ENCODE measurements at places on chromosomes 16 and 17.

DNA sequence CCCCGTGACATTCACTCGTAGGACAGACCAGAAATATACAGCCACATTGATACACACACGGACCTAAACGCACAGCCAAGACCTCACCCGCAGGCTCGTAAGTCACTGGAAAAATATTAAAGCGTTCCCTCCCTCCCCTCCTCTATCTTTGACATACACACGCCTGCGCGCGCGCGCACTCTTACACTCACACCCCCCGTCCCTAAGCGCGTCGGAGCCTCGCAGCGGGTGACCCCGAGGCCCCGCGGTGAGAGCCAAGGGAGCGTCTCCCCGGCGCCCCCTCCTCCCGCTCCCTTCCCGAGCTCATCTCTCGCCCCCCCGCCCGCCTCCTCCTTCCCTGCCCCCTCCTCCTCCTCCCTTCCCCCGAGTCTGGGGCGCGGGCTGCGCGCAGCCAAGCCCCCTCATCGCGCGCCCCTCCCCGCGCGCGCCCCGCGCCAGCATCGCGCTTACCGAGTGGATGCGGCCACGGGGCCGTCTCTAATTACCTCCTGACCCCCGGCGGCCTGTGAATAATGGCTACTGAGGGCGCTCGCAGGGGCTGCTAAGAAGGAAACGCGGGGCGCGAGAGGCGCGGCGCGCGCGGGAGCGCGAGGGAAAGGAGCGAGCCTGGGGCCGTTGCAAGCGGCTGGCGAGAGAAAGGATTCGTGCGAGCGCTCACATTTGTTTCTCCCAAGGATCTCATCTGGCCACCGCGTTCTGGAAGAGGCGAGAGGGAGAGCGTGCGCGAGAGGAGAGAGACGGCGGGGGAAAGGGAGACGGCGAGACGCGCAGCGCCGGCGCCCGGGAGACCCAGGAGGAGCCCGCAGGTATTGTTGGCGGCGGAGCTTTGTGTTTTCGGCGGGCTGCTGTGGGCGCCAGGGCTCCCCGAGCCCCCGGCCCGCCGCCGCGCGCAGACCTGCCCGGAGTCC, 42.4 kb downstream of the RAI1 start:
- peak; percentile 70 for DNase-seq

- DNase-seq, result no peak
Observed at GRCh38 chr17:10620823-10621222, 36.3 kb downstream of the MYH3 start.

DNA sequence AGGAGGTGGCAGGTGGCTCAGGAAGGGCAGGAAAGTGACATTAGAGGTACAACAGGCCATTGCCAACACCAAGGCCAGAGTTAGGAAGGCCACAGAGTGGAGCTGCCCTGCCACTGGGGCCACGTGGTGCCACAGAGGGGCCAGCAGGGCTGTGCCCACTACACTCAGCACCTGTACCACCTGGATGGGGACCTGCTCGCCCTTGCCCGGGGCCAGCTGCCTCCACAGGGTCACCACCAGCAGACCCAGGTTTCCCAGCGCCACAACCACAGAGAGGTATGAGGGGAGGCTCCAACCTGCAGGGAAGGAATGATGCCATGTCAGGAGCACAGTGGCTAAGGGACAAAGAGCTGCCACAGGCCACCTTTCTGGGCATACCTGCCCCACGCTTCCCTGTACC, 1.2 kb downstream of the SLC52A1 start:
- no peak for DNase-seq

DNA sequence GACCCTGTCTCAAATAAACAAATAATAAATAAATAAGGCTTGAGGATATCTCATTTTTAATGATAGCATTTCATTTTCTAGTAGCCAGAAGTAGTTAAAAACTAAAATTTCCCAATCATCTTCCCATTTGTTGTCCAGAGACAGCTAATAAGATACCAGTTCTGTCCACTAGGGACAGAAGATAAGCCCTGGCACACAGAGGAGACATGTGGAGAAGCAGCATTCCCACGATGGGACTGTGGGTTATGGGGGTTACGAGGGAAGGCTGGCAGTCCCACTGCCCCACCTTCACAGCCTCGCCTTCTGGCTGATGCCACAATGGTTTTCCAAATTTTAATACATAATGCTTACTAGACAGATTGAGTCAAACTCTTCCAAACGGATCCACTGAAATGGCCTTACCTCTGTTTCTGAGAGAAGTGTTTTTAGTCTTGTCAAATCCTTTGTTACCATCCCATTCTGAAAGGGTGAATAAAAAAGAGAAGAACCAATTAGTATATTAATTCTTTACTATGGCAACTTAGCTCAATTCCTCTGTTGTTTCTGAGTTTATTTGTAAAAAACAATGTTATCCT, 44.2 kb downstream of the HELZ start:
- DNase-seq, result no peak

GRCh38 chr16:88792078-88792550, 7.1 kb upstream of the PIEZO1 start:
- no peak for DNase-seq

DNA sequence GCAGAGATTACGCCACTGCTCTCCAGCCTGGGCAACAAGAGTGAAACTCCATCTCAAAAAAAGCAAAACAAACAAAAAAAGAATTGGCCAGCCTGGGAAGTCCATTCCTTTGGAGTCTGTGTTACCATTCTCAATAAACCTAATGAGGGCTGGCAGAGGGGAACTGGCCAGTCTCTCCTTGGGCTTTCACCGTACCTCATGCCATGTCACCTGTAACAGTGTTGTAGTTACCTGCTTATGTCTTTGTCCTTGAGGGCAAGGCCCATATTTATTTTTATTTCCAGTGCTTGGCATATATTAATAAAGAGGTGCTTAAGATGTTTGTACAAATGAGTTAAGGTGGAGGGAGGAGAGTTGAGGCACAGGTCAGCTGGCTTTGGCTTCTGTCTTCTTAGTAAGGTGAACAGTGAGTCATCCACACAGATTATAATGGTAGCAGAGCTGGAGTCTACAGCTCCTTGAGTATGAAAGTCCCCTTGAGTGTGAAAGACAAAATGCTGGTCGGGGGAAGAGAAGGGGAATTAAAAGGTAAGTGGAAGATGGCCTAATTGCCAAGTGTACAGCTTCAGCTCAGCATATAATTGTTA, 8.4 kb downstream of the C1QBP start:
- no peak for DNase-seq

GRCh38 chr16:57239107-57239506, 6.0 kb upstream of the ARL2BP start:
- no peak for DNase-seq

GRCh38 chr16:55426865-55427484, 52.0 kb upstream of the MMP2 start:
- DNase-seq, result no peak

DNA sequence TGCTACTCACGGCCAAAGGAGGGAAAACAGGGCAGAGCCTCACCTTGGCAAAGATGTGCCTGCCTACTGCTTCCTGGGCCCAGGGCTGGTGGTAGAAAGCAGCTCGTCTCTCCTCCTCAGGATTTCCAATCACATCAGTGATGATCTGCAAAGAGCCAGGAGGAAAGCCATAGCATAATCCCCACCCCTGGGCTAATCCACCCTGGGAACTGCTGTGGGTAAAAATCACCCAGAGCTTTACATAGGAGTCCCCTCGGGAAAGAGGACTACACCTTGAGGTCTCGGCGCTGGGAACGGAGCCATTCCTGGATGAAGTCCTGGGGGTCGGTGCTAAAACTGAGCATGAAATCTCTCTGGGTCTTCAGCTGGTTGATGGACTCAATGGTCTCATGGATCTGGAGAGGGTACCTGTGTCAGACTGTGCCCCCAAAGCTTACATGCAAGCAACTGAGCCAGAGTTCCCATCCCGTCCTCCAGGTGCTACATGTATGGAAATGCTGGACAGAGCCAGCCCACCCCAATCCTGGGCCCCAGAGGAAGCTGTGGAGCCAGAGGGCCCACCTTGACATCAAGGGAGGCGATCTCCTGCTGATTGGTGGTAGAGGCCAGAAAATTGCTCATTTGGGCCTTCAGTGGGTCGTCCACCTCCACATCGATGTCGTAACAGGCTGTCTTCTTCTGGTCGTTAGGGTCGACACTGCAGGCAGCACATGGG, 5.7 kb upstream of the FTSJ3 start:
- no peak for DNase-seq

DNA sequence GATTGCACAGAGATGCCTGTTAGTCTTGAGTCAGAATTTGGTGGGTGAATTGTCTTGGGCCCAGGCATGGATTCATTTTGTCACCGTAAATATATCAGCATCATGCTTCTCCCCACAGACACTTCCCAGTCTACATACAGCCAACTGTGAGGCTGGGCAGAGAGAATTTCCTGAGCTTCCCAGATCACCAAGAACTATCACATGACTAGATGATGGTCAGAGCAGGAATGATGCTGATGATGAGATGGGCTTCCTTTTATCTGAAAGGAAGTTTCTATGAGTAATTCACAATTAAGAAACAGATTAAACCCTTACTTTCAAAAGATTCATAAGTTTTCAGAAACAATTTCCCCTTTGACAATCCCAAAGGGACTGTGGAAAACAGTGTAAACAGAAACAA, 323 bp upstream of the KRTAP9-9 start:
- no peak for DNase-seq

GRCh38 chr17:63500543-63501390, 22.4 kb upstream of the KCNH6 start:
- no peak for DNase-seq

Data from NCI-H748 treated with DMSO at 0.1 percent for 48 hours (cell line).